ENCODE measurements at places on chromosomes 3 and 15.
A peak's percentile ranks its signal among the peaks of the same experiment; 100 is the strongest.

DNA sequence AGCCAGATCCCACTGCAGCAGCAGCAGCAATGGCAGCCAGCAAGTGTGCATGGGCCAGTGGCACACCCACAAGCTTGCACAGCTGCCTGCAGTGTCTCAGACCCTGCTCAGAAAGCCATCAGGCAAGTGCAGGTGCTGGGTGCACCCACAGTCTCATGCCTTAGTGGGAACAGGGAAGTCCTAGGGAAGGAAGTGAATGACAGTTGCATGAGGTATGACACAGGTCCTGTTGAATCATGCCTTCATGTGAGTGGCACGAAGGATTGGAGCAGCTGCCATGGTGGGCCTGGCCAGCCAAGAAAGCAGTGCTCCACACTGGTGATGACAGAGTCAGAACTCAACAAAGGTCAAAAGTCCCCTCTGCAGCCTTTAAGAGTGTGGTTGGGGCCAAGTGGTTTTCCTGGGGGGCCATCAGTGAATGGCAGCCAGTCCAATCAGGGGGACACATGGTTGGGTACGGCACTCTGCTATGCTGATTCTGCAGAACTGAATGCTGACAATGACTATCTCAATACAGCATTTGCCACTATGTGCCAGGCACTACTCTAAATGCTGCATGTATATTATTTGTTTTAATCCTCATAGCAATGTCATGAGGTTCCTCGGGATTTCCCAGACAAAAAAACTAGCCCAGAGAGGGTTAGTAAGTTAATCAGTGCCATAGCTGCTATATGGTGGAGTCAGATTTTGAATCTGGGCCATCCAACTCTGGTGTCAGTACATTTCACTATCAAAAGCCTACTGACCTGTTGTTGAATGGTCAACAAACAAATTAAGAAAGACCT is 94.3 kb downstream of the AQP9 start:
- DNase-seq, result no peak

- no peak for DNase-seq
Measured at GRCh38 chr3:177536873-177537272, 339.6 kb upstream of the TBL1XR1 start.

GRCh38 chr15:25439369-25439836 is 579 bp upstream of the UBE3A start:
- no peak for DNase-seq

GRCh38 chr3:17032407-17033034 is 147.8 kb downstream of the PLCL2 start:
- no peak for DNase-seq

DNA sequence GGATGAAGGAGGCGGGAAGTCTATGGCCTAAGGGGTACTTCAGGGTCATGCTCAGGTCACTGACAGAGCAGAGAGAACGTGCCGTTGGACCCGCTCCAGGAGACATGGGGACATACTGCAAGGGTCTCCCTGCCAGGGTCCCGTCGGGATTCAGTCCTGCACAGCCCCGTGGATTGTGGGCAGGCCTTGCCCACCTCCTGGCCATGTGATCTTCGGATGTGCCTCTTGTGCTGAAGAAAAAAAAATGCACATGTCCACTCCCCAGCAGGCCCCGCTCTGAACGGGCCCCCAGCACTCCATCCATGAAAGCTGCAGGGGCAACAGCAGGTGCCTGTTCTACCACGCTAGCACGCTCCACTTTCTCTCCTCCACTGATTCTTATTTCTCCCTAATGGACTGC is 22.9 kb downstream of the ST8SIA2 start:
- DNase-seq, result no peak

DNA sequence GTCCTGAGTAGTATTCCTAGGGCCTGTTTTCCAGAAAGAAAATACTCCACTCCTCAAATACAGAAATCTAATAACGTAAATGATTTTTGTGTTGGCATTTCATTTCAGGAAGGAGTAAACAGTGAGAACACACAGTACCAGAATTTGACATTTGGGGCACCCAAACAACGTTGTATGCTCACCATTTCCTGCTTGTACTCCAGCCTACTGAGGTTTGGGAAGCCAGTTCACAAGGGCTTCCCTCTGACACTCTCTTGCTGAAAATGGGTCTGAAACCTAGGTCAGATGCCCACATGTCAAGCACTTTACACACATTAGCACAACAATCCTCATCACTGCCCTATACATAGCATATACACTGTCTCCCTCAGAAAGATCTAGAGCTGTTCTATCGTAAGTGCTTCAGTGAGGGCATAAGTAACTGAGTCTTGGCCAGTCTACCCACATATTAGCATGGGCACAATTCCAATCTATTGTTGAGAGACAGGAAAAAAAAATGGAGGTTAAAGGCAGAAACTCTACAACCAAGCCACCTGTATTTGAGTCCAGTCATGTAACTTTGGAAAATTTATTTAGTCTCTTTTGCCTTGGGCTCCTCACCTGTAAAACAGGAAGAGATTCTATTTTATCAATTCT is 43.5 kb upstream of the RSL24D1 start:
- DNase-seq, result no peak

GRCh38 chr15:78093242-78094020 is 1.1 kb downstream of the SH2D7 start:
- DNase-seq, result no peak

DNA sequence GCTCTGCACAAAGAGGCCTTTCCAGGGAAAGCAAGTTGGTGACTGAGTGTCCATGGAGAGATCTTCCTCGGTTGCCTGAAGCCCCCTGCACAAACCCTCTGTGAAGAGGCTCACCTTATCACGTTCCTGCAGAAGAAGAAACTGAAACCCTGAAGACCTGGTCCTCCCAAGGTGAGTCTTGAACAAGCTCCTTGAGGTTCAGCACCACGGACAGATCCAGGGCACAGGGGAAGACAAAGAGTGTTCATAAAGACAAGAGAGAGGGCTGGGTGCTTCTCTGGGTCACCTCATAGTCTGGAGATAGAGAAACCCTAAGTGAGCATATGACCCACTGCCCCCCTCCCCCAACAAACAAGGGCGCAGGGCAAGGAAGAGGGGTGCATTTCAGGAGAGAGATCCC is 21.7 kb upstream of the TBC1D21 start:
- peak; percentile 5 for DNase-seq

GRCh38 chr3:115217678-115218451 is 70.8 kb upstream of the ZBTB20 start:
- DNase-seq, result no peak

DNA sequence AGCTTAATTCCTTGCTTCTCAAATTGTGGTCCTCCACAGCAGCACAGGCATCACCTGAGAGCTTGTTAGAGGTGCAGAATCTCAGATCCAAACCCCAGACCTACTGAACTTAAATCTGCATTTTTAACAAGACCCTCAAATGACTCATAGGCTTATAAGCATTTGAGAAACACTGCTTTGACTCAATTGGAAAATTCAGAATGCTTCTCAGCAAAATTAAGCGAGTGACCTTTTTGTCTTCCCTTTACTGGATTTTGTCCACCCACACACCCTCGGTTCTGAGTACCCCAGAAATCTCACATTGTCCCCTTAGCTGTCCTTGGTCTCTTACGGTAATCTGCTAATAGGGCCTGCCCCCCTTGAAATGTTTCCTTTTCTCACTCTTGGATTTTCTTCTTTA is 17.9 kb downstream of the CD80 start:
- DNase-seq, result no peak

- no peak for DNase-seq
Measured at GRCh38 chr15:67836134-67836455, 3.8 kb downstream of the RNU6-1 start.

GRCh38 chr3:56321892-56322291 is 146.4 kb downstream of the ERC2 start:
- no peak for DNase-seq

GRCh38 chr15:40355976-40356585 is 1.9 kb upstream of the DISP2 start:
- no peak for DNase-seq

- DNase-seq, result no peak
Measured at GRCh38 chr3:60599586-60599985, 651.7 kb downstream of the FHIT start.

- DNase-seq, result no peak
Measured at GRCh38 chr15:63530752-63531299, 26.4 kb downstream of the USP3 start.

DNA sequence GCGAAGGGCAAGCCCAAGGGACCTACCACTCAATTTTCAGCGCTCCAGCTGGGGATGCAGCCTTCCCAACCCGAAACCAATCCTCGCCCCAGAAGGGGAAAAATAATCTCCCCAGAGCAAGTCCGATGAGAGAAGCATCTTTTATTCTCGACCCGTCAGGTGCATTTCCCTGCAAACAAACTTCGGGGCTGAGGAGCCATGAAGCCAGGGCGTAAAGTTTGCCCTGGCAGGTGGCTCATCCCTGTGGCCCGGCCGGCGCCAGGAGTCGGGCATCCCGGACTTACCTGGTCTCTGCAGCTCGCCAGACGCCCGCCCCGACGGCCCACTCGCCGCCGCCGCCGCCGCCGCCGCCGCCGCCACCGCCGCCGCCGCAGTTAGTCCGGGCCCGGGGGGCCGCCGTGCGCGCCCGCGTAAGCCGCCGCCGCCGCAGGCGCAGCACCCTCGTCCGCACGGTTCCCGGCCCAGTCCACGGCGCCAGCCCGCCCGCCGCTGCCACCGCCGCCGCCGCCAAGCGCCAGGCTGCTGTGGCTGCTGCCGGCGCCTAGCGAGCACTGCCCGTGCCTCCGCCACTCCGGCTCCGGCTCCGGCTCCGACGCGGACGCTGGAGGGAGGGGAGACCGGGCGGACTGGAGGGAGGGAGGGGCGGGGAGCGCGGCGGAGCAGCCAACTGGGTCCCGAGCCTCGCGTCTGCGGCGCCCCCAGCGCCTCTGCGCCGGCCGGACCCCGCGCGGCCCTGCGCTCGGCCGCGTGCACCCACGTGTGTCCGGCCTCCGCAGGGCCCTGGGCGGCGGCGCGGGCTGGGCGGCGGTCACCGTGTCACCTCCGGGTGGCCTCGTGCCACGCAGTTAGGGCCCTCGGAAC is at the start of gene CNTN3:
Gene CNTN3 (minus strand): TSS at position 553 of the 861 bp plus-strand sequence. CDS start 93,547 bp downstream, outside the sequence.
- DNase-seq, result no peak

DNA sequence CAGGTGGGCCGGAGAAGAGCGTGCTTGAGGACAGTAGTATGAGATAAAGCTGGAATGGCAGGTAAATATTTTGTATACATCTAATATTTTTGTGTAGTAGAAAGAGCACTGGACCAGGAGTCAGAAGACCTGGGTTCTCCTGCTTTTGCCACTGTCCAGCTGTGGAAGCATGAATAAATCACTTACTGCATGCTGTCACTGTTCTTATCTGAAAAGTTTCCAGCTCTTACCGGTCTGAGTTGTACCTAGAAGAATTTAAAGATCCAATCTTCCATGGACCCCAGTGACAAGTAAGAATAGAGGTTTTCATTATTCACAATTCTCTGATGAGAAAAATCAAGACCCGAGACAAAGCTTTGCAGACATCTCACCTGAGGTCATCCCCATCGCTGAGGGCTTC is 5.9 kb downstream of the XPC start:
- no peak for DNase-seq

DNA sequence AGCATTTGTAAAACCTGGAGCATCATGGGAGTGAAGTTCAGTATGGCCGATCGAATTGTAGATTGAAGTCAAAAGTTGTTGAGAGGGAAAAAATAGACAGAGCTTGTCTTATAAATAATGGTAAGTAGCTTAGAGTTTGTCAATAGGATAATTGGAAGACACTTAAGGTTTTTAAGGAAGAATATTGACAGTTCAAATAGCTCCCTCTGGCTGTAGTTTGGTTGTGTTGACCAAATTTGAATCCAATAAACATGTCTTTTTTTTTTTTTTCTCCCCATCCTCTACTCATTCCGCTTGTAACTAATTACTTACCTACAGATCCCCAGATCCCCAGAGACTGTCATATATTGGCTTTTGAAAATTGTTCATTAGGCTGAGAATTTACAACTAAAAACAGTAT is 677.0 kb downstream of the AGBL1 start:
- DNase-seq, result no peak

- no peak for DNase-seq
Measured at GRCh38 chr3:78632925-78633553, 1134.8 kb downstream of the ROBO1 start.

- DNase-seq, result no peak
Measured at GRCh38 chr3:176219970-176220369, 977.3 kb downstream of the TBL1XR1 start.

DNA sequence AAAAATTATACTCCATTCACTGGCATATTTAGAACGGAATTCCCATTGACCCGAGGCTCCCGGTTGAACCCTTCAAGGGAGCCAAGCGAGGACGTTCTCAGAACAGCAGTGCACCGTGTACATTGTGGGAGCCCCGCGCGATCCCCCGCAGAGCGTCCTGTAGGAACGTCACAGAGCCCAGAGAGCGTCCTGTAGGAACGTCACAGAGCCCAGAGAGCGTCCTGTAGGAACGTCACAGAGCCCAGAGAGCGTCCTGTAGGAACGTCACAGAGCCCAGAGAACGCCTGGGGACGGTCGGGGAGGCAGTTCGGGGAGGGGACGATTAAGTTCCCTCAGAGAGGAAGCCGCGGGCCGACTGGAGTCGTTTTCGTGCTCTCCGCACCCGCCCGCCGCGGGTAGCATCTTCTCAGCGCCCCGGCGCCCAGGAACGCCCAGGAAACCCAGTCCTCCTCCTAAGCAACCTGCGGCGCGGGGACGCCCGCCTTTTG is 506 bp upstream of the ATP1B3 start:
- DNase-seq, result no peak

DNA sequence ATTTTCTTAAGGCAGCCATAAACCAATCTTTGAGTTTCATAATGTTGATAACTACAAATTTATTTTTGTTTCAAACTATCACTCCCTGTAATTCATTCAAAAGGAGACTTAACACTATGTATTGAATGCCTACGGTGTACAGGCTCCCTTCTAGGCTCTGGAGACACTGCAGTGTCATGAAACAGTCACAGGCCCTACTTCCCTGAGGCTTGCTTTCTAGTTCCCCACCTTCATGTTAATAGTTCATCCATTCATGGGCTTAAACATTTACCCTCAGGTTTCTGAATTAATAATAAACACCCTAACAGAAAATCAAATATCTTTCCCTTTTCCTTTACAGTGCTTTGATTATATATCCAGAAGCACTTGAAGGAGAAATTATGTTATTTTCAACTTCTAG is 168.7 kb downstream of the CHL1 start:
- DNase-seq, result no peak

- DNase-seq, result no peak
Measured at GRCh38 chr15:75229191-75230015, 27.7 kb downstream of the C15orf39 start.

GRCh38 chr3:172303181-172303580 is 145.1 kb downstream of the GHSR start:
- no peak for DNase-seq

DNA sequence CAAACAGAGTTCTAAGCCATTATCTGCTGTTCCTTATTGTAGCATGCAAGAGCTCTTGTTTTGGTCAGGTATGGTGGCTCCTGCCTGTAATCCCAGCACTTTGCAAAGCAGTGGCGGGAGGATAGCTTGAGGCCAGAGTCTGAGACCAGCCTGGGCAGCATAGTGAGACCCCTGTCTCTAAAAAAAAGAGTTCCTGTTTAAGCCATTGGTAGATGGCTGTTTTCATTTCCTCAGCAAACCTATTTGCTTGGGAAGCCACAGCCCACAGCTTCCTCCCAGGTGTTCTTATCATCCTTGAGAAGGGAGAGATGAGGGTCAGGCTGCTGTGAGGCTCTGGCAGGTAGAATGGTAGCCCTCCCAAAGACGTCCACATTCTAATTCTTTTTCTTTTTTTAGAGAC is 24.4 kb upstream of the FAM81A start:
- no peak for DNase-seq

- DNase-seq, result no peak
Measured at GRCh38 chr3:16614033-16615031, 9.1 kb upstream of the DAZL start.

GRCh38 chr3:142976621-142977398 is 13.3 kb upstream of the PAQR9 start:
- DNase-seq, result no peak

Measured in stimulated activated CD8-positive, alpha-beta memory T cell treated with anti-CD3 and anti-CD28 coated beads, Interleukin-7, amount 100 ng/mL, for 1 hour (primary cell).